Activated naive CD4-positive, alpha-beta T cell treated with Interleukin-2 at 50 U/mL for 16 hours (primary cell): ENCODE measurements at places on chromosomes 6 and 20.

- no peak for DNase-seq
Observed at GRCh38 chr20:2301164-2301622, 5.4 kb downstream of the TGM3 start.

DNA sequence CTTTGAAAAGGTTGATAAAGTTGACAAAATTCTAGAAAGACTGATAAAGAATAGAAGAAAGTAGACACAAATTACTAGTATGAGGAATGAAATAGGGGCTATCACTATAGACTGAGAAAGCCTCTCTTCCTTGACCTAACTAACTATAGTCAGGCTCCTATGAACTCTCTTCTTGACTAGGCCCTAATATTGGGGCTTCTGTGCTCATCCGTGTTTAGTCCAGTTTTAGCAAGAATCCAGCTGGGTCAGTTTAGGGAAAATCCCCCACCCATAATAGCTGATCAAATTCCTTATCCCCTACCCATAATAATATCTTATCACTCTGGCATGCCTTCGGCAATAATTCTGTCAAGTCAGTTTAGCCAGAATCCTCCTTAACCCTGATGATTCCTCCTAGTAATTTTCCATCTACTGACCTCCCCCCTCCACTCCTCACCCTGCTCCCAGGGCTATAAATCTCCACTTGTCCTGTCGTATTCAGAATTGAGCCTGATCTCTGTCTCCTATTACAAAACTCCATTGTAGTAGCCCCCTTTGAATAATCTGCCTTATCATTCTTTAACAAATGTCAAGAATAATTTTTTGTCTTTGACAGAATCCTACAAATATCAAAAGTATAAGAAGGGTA is 138.1 kb downstream of the TFAP2A start:
- DNase-seq, result no peak

GRCh38 chr6:157864185-157864761 is 41.2 kb downstream of the SNX9 start:
- no peak for DNase-seq

GRCh38 chr6:106608080-106608668 is 21.1 kb downstream of the RTN4IP1 start:
- peak; percentile 5 for DNase-seq

- DNase-seq, result no peak
Observed at GRCh38 chr6:168188369-168189199, 109.6 kb upstream of the FRMD1 start.

- no peak for DNase-seq
Observed at GRCh38 chr6:52243282-52243893, 912 bp downstream of the IL17F start.
